ENCODE measurements at places on chromosomes 3 and 15.
A peak's percentile ranks its signal among the peaks of the same experiment; 100 is the strongest.

DNA sequence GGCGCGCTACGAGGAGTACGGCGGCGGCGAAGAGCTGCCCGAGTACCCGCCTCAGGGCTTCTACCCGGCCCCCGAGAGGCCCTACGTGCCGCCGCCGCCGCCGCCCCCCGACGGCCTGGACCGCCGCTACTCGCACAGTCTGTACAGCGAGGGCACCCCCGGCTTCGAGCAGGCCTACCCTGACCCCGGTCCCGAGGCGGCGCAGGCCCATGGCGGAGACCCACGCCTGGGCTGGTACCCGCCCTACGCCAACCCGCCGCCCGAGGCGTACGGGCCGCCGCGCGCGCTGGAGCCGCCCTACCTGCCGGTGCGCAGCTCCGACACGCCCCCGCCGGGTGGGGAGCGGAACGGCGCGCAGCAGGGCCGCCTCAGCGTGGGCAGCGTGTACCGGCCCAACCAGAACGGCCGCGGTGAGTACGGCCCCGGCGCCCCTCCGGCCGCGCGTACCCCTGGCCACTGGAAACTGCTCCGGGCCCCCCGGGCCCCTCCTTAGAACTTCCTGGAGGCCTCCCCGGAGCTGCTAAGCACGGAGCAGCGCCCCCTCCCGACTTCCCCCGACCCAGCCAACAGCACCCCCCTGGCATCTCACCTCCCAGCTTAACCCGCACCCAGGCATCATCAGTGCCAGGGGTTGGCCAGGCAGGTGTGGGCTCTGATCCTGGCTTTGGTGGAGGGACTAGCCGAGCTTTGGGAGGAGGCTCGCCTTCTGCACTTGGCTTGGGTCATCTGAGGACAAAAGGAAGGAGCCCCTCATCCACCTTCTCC is 1.4 kb downstream of the LOXL1 start:
- peak; percentile 48 for DNase-seq

DNA sequence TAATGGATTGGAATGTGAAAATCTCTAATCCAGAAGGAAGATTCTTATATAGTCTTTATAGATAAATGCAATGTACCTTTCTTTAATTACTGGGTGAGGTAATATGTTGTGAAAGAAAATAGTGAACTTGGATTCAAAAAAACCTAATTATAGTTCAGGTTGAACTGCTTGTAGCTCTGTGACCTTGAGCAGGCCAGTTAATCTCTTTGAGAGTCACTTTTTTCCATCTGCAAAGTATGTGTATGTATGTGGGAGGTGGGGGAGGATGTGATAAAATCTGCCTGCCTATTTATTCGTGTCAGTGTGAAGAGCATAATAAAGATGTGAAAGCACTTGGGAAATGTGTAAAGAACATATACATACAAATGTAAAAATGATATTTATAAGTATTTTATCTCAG is 34.4 kb downstream of the GLCE start:
- DNase-seq = no peak

DNA sequence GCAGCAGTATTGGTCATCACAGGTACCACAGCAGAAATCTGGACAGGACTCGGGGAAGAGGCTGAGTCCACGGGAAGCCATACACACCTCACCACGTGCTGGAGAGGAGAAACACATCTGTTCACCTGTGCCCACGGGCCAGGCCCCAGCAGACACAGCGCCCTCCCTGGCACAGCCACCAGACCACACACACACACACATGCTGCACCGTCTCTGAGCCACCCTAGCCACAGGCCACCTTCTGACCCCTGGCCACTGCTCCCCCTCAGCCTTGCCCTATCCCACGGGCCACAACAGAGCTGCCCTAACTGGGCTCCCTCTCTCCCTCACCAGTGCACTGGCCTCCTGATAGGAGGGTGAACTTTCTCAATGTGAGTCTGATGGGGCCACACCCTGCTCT is 2.8 kb downstream of the SHISA5 start:
- no peak for DNase-seq

DNA sequence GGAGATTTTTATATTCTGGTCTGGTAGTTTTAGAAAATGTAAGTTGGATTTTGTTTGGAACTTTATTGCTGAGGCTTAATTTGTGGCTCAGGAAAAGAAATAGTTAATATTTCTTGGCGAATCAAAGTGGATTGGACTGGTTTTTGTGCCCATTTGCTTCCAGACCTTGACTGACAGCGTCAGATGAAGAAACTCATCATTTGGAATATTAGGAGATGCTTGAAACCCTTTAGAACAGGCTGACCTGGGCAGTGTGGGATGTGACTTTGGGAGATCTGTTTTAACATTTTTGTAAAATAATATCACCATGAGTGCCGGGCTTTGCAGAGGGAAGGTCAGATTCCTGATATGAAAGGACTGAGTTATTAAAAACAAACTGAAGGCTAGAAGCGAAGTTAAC is 83.0 kb downstream of the AAGAB start:
- no peak for DNase-seq

DNA sequence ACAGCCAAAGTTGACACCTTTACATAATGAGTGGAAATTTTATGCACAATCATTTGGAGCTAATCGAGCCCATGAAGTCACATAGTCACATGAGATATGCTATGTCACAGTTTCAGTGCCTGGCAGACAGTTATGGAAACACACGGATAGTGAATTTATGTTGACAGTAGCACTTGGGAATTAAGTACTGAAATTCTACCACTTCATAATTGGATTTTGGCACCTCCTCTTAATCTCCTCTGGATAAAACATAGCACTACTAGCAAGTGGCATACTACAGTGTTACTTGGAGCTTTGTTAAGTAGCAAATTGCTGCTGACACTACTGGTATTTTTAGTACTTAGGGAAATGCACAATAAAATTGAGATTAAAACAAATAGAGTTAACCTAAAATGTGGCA is 1679.4 kb downstream of the OTOL1 start:
- no peak for DNase-seq

DNA sequence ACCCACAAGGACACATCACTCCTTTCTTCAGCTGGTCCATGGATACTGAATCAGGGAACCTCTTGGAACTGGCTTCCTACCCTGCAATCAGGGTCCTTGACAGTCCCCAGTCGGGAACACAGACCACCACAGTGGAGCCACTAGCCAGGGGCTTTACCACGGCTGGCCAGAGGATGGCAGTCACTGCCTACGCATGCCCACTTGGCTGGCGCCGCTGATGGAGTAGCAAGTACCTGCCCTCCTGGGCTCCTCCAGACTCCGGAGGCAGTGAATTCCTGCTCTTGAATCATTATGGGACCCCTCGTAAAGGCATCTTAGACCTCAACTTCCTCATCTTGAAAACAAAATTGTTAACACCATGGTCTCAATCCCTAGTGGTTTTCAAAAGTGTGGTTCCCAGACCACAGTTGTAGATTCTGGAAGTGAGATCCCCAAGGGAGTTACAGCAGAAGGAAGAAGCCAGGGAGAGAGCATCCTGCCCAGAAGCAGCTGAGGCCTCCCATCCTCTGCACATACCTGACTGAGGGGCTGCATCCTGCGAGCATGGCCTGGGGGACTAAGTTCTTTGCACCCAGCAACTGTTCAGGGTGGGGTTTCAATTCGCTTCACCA is 9.1 kb upstream of the SKIC8 start:
- DNase-seq = no peak

- DNase-seq = no peak
Observed at GRCh38 chr15:85520650-85521049, 140.2 kb downstream of the AKAP13 start.

Data from activated CD4-positive, CD25-positive, alpha-beta regulatory T cell treated with anti-CD3 and anti-CD28 coated beads, Interleukin-2, amount 50 U/mL, for 16 hours (primary cell).